ENCODE measurements at places on chromosomes 4 and X.

DNA sequence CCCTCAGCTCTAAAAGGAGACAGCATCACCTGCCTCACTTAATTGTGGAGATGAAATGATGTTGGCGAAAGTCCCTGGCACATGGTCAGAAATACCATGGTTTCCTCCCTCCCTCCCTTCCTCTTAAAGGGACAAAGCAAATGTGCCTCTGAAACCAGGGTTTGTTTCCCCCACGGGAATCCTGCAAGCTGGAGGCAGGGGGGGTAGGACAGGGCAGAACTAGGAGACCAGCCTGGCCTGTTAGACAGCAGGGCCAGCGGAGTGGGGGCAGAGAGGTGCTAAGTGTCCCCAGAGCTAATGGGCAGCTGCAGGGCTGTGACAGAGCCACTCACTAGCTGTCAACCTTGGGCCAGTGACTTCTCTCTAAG lies 5.7 kb downstream of the RTL5 start:
- no peaks in the 10 kb centered on the region for H3K36me3 ChIP-seq
- no peaks in the 10 kb centered on the region for H3K27me3 ChIP-seq

- H3K36me3 ChIP-seq: no peaks in the 10 kb centered on the region
- H3K27ac ChIP-seq: no peak overlapping the region
- H3K4me3 ChIP-seq: peak overlapping the region; percentile 85
Observed at GRCh38 chrX:103831342-103831802, 685 bp downstream of the RAB9B start.

- DNase-seq: no peak
- no peaks in the 10 kb centered on the region for H3K4me1 ChIP-seq
- H3K27me3 ChIP-seq: no peaks in the 10 kb centered on the region
- H3K36me3 ChIP-seq: no peaks in the 10 kb centered on the region
- H3K4me3 ChIP-seq: no peak overlapping the region
- no peak overlapping the region for H3K27ac ChIP-seq
Observed at GRCh38 chr4:147709999-147710398, 21.9 kb upstream of the ARHGAP10 start.

- H3K27ac ChIP-seq: no peak overlapping the region
- no peaks in the 10 kb centered on the region for H3K36me3 ChIP-seq
Observed at GRCh38 chr4:6250235-6250983, 19.2 kb upstream of the WFS1 start.

GRCh38 chrX:46916273-46916672 lies 4.1 kb downstream of the JADE3 start:
- H3K36me3 ChIP-seq: no peaks in the 10 kb centered on the region
- DNase-seq: no peak
- no peak overlapping the region for H3K27ac ChIP-seq
- peaks cover 41% of the 10 kb centered on the region for H3K4me1 ChIP-seq
- H3K27me3 ChIP-seq: no peaks in the 10 kb centered on the region

- H3K27me3 ChIP-seq: no peaks in the 10 kb centered on the region
- peaks cover 55% of the 10 kb centered on the region for H3K4me1 ChIP-seq
- H3K36me3 ChIP-seq: peaks cover 37% of the 10 kb centered on the region
- no peak for DNase-seq
Observed at GRCh38 chr4:184477201-184477999, 3.0 kb upstream of the IRF2 start.

DNA sequence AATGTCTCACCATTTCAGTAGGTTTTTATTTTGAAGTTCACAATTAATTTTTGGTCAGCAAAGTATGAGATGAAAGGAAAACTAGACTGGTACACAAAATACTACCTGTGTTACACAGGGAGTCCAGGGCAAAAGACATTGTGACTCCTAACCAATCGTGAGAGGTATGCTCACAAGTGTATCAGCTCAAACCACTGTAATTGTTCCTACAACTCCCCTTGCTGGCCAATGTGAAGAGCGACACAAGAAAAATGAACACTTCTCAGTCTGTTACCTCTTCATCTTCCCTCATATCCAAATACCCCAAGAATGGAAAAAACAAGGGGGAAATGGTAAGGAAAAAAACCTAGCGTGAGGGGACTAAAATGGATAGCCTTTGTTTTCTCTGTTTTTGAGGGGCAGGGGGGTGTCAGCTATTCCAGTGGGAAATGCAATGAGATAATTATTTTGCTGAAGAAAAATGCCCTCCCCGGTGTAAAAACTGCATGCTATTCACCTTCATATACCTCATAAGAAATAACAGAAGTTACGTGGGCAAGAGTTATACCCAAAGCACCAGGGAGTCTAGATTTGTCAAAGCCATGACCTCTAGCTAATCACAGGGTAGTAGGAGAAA lies 30.6 kb upstream of the NSUN7 start:
- H3K27me3 ChIP-seq: no peaks in the 10 kb centered on the region
- peaks cover 3% of the 10 kb centered on the region for H3K4me1 ChIP-seq
- no peak for DNase-seq

DNA sequence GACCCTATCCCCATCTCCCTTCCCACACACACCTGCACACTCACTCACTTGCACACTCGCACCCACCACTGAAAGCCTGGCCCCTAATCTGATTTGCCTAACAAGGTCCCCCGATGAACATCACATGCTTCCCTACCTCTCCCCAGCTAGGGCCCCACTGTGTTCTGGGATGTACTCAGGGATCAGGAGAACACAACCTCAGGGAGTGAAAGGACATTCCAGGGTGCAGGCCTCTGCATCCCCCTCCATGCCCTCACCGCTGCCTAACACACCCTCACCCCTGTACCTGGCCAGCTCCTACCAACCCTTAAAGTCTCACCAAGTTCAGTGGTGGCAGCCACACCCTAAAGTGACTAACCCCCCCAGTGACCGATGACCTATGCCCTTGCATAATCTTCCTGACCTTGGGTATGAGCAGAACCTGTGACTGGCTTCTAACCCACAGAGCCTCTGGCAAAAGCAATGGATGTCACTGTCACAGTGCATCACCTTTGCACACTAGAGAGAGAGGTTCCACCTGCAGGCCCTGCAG lies 2.4 kb upstream of the AFAP1 start:
- peaks cover 32% of the 10 kb centered on the region for H3K27me3 ChIP-seq
- no peak overlapping the region for H3K27ac ChIP-seq
- DNase-seq: no peak
- no peak overlapping the region for H3K4me3 ChIP-seq

GRCh38 chr4:60020389-60020788 lies 1179.7 kb upstream of the ADGRL3 start:
- no peaks in the 10 kb centered on the region for H3K4me1 ChIP-seq
- no peak overlapping the region for H3K4me3 ChIP-seq
- DNase-seq: no peak
- H3K27ac ChIP-seq: no peak overlapping the region
- no peaks in the 10 kb centered on the region for H3K27me3 ChIP-seq
- no peaks in the 10 kb centered on the region for H3K36me3 ChIP-seq

GRCh38 chrX:36898301-36898700 lies 109.9 kb upstream of the FAM47C start:
- no peaks in the 10 kb centered on the region for H3K27me3 ChIP-seq
- H3K4me3 ChIP-seq: no peak overlapping the region
- H3K27ac ChIP-seq: no peak overlapping the region
- no peak for DNase-seq
- H3K4me1 ChIP-seq: no peaks in the 10 kb centered on the region
- H3K36me3 ChIP-seq: no peaks in the 10 kb centered on the region

DNA sequence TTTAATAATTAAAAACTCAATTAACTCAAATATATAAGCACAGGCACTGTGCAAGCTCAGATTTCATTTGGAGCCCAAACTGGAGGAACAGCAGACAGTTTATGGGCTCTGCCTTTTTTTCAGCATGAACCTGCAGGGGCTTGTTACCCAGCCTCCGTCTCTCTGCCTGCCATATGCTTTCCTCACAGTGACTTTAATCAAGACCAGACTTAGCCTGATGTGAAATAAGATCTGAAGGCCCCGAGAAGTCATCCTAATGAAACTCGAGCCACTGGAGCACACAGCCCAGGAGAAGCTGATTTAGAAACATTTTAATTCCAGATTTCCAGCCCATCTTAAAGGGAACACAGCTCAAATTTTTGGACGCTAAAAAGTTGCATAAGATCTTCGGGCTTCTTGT lies 55.6 kb downstream of the SPATA18 start:
- no peaks in the 10 kb centered on the region for H3K4me1 ChIP-seq
- no peak overlapping the region for H3K4me3 ChIP-seq
- H3K27ac ChIP-seq: no peak overlapping the region
- H3K36me3 ChIP-seq: no peaks in the 10 kb centered on the region
- H3K27me3 ChIP-seq: no peaks in the 10 kb centered on the region
- no peak for DNase-seq

DNA sequence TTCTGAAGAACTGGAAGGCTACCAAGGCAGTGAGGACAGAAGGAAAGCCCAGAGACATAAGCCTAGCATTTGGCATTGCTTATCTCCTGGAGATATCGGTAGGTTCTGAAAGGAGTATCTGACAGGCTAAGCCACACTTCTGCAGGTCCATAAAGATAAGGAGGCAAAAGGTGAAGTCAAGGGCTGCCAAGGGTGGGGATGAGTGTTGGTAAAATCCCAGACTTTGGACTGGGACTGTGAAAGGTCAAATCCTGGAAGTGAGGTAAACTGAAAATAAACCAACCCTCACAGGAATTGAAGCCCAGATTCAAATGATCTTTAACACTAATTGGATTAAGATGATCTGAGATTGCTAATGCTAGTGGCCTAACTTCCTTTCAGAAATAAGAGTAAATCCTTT lies 27.4 kb downstream of the GK start:
- H3K4me3 ChIP-seq: no peak overlapping the region
- no peaks in the 10 kb centered on the region for H3K27me3 ChIP-seq
- H3K27ac ChIP-seq: no peak overlapping the region
- DNase-seq: no peak

DNA sequence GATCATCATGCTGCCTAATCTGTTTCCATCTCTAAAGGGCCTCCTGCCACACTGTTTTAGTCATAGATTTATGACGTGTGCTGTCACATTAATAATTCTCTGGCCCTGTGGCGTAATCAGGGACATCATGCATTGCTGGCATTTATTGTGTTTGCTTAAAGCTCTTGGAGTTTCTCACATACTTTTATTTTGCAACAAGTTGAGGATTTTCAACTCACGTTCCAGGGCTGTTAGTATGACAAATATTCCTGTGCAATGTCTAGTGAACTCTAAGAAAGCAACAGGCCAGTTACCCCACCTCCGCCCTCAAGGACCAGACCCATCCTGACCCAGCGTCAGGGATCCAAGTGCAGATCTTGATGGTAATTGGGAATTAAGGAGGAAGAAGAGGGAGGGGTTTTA lies 7.8 kb upstream of the PIGA start:
- no peaks in the 10 kb centered on the region for H3K4me1 ChIP-seq
- DNase-seq: no peak
- H3K4me3 ChIP-seq: no peak overlapping the region
- H3K27me3 ChIP-seq: peaks cover 9% of the 10 kb centered on the region

DNA sequence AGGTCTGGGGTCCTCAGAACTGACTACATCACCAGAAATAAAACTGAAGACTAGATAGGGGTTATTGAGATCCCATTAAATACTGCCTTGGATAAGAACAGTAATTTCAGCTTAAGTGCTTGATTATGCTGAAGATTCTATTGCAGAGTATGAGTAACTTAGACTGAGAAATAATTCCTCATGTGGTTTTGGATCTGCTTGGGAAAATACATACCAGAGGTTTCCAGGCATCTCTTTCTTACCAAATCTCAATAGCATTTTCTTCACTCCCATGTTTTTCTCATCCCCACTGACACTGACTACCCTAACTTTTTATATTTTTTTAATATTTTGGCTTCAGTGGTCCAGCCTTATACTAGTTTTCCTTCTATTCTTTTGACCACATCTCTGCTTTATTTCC lies 92.0 kb upstream of the TEX13D start:
- no peak overlapping the region for H3K27ac ChIP-seq
- H3K4me3 ChIP-seq: no peak overlapping the region
- H3K36me3 ChIP-seq: no peaks in the 10 kb centered on the region
- H3K4me1 ChIP-seq: no peaks in the 10 kb centered on the region
- no peak for DNase-seq
- H3K27me3 ChIP-seq: peaks cover 7% of the 10 kb centered on the region

DNA sequence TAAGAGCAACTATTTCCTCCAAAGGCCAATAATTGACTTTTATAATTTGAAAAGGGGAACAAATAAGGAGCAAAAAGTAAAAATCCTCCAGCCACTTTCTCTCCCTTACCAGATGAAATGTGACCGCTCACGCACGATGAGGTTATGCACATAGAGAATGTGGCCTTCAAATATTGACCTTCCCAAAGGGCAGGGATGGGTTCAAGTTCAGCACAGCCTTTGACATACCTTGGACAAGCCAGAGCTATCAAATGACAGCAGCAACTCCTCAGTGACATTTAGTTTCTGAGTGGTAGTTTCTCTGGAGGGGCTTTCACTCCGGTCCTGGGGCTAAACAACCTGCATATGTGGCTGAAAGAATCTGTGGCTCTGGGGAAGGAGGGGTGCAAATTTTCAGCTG lies 50.7 kb downstream of the AMOT start:
- DNase-seq: no peak
- H3K27me3 ChIP-seq: no peaks in the 10 kb centered on the region
- H3K36me3 ChIP-seq: peaks cover 8% of the 10 kb centered on the region
- no peak overlapping the region for H3K4me3 ChIP-seq
- no peak overlapping the region for H3K27ac ChIP-seq

- H3K27me3 ChIP-seq: no peaks in the 10 kb centered on the region
- H3K4me3 ChIP-seq: peak overlapping the region; percentile 63
- peak overlapping the region; percentile 95 for H3K27ac ChIP-seq
- peaks cover 96% of the 10 kb centered on the region for H3K4me1 ChIP-seq
- H3K36me3 ChIP-seq: no peaks in the 10 kb centered on the region
Observed at GRCh38 chr4:40190880-40191815, 5.7 kb upstream of the RHOH start.

DNA sequence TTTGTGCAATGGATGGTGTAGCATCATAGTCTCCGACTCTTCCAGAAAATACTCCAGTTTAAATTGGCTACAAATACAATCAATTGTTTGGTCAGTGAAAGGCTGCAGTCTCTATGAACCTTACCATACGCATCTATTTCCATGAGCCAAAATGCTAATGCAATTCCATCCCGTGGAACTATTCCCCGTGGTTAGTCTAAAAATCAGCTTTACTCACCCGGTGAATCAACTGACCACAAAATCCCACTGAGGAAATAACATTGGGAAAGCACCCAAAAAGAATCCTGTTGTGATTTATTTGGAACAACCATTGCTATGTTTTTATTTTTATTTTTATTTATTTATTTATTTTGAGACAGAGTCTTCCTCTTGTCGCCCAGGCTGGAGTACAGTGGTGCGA lies 87.1 kb downstream of the DHX15 start:
- no peak overlapping the region for H3K27ac ChIP-seq
- no peak overlapping the region for H3K4me3 ChIP-seq
- peaks cover 3% of the 10 kb centered on the region for H3K27me3 ChIP-seq
- H3K4me1 ChIP-seq: no peaks in the 10 kb centered on the region
- no peaks in the 10 kb centered on the region for H3K36me3 ChIP-seq

DNA sequence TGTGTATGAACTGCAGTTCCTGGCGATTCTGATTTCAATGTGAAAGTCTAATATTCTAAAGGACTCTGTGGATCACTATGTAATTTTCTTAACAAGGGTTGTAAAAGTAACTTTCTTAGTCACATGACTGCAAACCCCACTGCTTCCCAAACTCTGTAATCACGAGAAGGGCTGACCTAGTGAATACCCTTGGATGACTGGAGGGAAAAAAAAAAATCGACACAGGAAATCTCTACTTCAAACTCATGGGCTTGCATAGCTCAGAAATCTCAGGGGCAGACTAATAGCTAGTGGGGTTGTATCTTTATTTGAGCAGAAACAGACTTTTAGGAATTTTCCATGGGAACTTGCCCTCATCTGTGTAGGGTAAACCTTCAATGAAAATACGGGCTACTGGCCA lies 4.8 kb upstream of the MXRA5 start:
- H3K27ac ChIP-seq: no peak overlapping the region
- H3K36me3 ChIP-seq: no peaks in the 10 kb centered on the region
- DNase-seq: no peak

- DNase-seq: no peak
- no peak overlapping the region for H3K4me3 ChIP-seq
- H3K27me3 ChIP-seq: peaks cover 3% of the 10 kb centered on the region
- no peaks in the 10 kb centered on the region for H3K36me3 ChIP-seq
Observed at GRCh38 chr4:121143131-121143530, 21.0 kb downstream of the TNIP3 start.

All from activated B cell treated with CpG ODN at 0.5 μM for 24 hours (primary cell).